Camera-type eye (tissue), 1 donor: ENCODE measurements at places on chromosomes 4 and X. TPM values are rescaled to one million over a fixed set of nuclear protein-coding genes. Genes with fewer than 3 reads are reported as not detected.

GAGE13 gene
- not detected for total RNA-seq

SPATA4 gene
- total RNA-seq, result 0.93 TPM

ITGB1BP2 gene
- total RNA-seq, result 7.5 TPM

VCX3A gene
- total RNA-seq, result not detected

NDNF gene
- 104 TPM for total RNA-seq
